HT1080 (cell line): ENCODE measurements at places on chromosomes 7 and 10. TPM values are rescaled to one million over a fixed set of nuclear protein-coding genes. Genes with fewer than 3 reads are reported as not detected.

DNA sequence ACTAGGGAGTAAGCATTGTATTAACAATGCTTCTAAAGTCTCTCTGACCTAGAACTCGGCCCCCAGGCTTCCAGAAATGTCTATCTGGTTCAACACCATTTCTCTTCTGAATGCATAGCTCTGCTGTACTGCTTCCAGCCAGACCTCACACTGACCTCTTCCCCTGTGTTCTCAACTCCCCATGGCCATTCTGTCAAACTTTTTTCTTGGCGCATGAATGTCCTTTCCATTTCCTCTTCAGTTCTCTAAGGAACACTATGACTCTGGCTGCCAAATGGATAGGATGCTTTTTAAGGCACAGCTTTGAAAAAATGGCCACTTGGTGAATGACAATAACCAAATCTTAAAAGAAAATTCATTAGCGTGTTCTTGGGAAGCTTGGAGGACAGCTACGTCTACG is 425.8 kb downstream of the ETV1 start:
- no peak for DNase-seq

DNA sequence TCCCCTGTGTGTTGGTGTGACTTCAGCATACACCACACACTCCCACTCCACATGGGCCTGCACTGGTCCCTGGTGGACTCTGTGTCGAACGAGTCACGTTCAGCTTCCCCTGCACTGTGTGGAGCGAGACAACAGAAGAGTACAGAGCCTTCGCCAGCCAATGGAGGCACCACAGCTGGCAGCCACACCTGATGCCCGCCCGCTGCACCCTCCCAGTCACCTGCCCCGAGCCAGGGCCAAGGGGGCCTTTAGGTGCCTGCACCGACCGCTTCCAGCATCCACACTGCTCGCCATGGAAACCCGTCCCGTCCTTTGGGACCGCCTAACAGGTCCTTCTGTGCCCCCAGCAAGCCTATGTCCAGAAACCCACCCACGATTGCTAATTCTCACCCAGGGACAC is 9.2 kb downstream of the FOXL3 start:
- no peak for DNase-seq

BICC1 gene
- 7.9 and 8.7 TPM in 2 replicates for total RNA-seq

UFSP1 gene
- 7.4 and 8.9 TPM in 2 replicates for total RNA-seq

CFAP46 gene
- 0.35 and 0.53 TPM in 2 replicates for total RNA-seq

DNA sequence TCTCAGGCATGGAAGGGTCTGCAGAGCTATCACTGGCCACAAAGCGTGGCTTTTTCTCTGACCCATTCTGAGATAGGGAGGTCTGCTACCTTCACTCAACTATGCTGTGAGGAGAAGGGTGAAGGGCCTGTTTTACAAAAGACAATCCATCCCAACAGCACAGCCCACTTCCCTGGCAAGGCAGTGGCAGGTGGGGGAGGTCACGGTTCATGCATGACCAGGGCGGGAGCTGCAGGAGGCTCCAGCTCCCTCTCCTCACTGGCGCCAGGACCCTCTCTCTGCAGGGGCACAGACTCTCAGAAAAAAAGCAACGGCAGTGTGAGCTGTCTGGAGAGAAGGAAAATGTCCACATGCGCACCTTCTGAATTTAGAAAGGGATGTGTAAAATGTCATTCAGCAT is 28.5 kb downstream of the GRB10 start:
- no peak for DNase-seq

- DNase-seq = no peak
These were observed 121.4 kb upstream of the PHYHIPL start for GRCh38 chr10:59055045-59055444.

GRCh38 chr10:44925811-44926750 is 14.9 kb downstream of the TMEM72 start:
- no peak for DNase-seq

MMD2 gene
- total RNA-seq = not detected in 2 replicates

- no peak for DNase-seq
These were observed 1015.8 kb downstream of the SORCS3 start for GRCh38 chr10:105656856-105657255.

FLNC gene
- 38.2 and 38.6 TPM in 2 replicates for total RNA-seq

DNA sequence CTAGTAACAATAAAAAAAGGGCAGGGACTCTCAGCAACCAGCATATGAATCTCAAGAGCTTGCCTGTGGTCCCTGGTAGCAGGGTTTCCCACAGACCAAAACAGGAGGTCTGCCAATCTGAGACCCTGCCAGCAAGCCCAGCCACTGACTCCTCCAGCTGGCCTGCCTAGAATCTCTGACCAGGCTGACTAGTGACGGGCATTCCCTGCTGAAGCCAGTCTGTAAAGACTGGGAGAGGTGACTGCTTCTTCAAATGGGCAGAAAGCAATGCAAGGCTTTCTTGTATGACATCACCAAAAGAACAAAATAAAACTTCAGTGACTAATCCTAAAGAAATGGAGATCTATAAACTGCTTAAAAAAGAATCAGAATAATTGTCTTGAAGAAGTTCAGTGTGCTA is 249.4 kb downstream of the TCF7L2 start:
- DNase-seq = peak; percentile 62

TRPV6 gene
- total RNA-seq = not detected in 2 replicates

GRCh38 chr10:43076876-43077420 is at the start of gene RET:
TSS of gene RET (plus strand) at chr10:43077069. CDS start at chr10:43077259, 190 bp downstream.
- DNase-seq = no peak

- no peak for DNase-seq
These were observed 173.0 kb upstream of the RHEB start for GRCh38 chr7:151692721-151693120.

VCL gene
- total RNA-seq = 125 and 138 TPM in 2 replicates

DNA sequence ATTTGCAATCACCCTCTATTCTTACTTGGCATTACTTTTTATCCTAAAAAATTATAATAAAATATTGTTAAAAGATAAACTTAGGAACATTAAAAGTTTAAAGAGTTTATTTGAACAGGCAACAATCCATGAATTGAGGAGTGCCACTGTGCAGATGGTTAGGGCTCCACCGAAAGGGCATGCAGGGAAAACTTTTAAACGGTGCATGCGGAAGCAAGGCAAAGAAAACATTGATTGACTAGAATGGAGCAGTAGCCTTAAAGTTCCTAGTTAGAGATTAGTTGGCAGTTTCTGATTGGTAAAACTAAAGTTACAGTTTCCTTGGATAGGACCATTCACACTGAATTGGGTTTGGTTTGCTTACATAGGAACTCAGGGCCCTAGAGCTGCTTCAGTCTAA is 17.3 kb downstream of the CC2D2B start:
- DNase-seq = no peak

DNA sequence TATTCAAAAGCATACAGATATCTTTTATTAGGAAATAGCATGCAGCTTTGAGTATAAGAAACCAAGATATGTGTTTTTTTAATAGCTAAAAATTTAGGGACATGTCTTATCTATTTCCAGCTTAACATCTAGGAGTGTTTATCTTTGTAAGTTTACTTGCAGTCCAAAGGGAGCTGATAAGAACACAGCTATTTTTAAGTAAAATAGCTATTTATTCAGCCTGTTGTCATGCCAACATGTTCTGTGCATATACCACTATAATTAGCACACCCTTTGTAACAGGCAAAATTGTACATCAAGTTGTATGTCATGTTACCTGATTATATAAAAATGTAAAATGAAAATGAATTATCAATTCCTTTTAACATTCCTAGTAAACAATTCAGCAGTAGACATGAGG is 29.6 kb downstream of the FAM133B start:
- no peak for DNase-seq

- no peak for DNase-seq
These were observed 7.2 kb downstream of the PALS2 start for GRCh38 chr7:24580283-24580946.

- DNase-seq = peak; percentile 60
These were observed at the start of gene SLC16A9 for GRCh38 chr10:59709395-59710125. TSS of gene SLC16A9 (minus strand) at chr10:59709850. CDS start at chr10:59684291, 25,559 bp downstream.

DNA sequence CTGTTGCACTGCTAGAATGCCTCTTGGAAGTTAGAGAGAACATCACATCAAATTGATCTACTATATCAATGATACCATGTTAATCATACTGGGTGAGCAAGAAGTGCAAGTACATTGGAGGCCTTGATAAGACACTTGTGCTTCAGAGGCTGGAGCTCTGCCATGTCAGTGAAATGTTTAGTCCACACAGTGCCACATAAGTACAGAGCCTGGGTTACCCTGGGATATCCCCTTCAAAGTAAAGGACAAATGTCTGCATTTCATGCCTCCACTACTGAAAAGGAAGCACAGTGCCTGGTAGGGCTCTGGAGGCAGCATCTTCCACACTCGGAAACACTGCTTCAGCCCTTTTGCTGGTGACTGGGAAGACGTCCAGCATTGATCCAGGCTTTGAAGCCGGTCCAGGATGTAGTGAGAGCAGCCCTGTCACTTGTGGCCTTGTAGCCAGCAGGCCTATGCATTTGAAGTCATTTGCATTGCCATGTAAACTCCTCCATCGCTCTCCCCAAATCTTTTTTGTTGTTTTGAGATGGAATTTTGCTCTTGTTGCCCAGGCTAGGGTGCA is 15.7 kb upstream of the STN1 start:
- DNase-seq = no peak

PLXNA4 gene
- total RNA-seq = 22.2 and 29.2 TPM in 2 replicates

- no peak for DNase-seq
These were observed 130.5 kb upstream of the DGKB start for GRCh38 chr7:15033039-15033438.

DNA sequence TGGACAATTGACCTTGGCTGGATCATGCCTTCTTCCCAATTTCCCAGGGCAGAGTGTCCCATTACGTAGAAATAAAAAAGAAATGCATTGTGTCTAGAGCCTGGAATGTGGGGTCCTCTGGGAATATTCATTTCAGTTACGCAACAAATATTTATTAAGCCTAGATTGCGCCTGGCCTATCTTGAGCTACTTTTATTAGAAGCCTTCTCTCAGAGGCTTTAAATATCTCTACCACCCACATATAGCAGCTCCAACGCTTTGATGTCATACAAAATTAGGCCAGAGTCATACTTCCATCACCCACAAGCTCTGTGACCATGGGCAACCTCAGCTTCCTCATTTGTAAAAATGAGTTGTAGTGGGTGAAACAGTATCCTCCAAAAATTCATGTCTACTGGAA is 24.9 kb upstream of the CARD11 start:
- no peak for DNase-seq

GRCh38 chr7:35695987-35696386 is 1.1 kb upstream of the HERPUD2 start:
- DNase-seq = no peak

DNA sequence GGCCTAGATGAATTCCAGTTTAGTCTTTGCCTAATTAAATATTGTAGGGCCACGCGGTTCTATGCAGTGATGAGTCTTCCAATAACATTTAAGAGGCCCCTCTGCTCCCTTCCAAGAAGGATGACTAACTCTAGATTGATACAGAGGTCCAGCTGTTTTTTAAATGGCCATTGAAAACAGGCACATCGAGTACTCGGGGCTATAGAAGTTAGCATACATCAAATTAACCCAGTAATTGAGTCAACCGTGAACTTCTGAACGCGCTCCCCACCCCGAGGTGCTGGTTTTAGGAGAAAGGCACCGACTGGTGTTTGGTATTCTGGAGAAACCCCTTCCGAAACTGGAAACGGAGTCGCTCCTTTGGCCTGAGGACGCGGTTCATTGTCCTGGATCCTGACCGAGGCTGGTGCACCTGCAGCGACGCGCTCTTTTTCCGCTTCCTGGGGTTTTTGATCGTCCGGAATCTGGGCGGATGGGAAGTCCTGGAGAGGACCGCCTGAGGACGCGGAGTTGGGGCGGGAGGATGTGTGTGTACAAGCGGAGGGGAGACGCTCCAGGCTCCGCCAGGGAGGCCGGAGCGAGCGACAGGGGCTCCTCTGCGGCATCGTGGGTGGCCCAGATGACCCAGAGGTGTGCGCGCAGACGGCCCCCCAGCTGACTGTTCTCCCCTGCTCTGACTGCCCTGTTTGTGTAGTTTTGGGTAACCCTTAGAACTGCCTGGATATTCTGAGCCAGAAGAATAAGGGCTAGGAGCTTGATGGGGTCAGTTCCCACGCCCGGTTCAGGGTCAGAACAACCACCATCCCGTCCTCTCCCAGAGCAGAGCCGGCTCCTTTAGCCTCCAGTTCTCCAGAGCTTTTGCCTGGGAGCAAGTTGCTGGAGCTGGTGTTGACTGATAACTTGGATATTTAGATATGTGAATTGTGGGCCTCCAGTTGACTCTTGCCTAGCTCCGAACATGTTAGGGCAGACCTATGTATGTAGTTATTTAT is 711 bp downstream of the FAM221A start:
- DNase-seq = no peak

DNA sequence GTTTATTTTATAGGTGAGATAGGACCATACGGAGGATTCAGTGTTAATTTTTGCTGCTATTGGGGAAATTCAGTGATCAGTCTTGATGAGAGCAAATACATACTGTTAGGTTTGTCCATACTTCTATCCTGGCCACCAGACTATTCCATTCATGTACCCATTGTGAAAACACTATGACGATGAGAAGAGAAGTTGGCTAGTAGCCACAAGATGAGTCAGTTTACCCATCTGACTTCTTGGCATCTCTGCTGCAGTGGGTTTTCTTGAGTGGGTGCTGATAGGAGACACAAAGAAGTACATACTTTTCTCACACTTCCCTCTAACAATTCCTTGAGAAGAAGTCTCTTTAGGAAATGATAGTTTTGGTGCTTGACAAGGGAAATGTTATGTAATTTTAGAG is 133.1 kb downstream of the TFPI2 start:
- peak; percentile 11 for DNase-seq

DNA sequence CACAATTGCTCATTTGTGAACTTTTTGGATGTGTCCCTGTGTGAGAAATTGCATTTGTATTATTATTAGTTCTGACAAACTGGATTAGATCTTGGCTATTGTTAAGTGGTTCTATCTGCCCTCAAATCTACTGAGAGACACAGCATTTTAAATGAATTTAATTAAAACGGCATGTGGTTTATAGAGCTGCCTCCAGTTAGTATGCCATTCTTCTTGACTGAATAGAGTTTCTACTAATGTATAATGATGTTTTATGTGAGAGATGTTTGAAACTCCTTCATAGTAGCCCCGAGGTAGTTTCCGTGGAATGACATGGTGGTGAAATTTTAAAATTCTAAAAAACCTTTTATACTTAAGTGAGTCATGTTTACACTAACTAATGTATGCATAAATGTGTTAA is 110.9 kb downstream of the DYNC1I1 start:
- no peak for DNase-seq

- DNase-seq = peak; percentile 66
These were observed 208.6 kb upstream of the CCDC6 start for GRCh38 chr10:60114765-60115586.

NUDT13 gene
- 1.9 and 2.5 TPM in 2 replicates for total RNA-seq

DNA sequence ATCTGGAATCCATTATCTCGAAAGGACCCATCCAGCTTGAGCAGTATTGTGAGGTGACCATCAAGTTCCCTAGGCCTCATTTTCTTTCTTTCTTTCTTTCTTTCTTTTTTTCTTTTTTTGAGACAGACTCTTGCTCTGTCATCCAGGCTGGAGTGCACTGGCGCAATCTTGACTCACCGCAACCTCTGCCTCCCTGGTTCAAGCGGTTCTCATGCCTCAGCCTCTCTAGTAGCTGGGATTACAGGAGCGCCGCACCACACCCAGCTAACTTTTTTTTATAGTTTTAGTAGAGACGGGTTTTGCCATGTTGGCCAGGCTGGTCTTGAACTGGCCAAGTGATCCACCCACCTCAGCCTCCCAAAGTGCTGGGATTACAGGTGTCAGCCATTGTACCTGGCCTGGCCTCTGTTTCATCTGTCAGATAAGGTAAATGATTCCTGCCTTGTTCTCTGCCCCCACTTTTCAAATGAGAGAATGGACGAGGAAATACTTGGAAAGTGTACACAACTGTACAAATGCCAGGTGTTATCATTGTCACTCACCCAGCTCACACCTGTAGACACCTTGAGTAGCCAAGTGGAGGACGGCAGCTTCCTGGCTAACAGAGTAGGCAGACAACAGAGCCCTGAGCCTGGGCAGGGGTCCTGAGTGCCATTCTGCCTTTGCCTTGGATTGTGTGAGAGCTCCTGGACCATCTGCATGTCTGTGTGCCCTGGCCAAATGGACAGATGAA is 54.1 kb downstream of the HK1 start:
- no peak for DNase-seq
